Left ventricle myocardium superior (tissue), 1 donor: ENCODE measurements at places on chromosomes 13 and 19. TPM values are rescaled to one million over a fixed set of nuclear protein-coding genes. Genes with fewer than 3 reads are reported as not detected.

- DNase-seq, result no peak
Measured at GRCh38 chr19:19748249-19748938, 15.5 kb upstream of the ZNF14 start.

DNA sequence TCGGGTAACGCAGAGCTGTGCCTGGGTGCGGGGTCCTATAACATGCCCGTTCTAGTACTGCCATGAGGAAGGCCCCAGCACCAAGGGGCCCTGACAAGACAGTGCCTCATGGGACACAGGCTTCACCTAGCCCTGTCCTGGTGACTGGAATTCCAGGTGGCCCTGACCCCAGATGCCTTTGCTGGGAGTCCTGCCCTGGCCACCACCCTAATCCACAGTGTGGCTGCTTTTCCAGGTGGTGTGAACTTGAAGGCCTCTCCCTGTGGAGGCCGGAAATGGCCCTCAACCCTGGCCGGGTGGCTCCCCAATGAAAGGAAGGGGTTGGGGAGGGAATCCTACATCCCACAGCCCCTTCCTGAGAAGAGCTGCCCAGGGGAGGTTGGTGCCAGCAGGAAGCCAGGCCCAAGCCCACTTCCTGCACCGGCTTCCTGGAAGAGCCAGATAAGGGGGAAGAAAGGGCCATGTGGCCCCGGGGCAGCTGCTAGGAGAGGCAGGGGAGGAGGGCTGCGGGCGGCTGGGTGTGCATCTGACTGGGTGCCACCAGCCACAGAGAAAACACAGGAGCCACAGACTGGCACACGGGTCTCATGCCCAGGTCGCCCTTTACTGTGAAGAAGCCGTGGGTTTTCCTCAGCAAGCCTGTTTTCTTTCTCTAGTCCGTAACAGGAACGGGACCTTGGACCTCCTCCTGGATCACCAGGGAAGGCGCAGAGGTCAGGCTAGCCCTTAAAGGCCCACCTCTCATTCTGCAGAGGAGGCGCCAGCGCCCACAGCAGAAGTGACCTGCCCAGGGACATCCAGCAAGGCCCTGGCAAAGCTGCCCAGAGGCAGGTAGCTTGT lies 4.7 kb downstream of the LSM4 start:
- peak; percentile 70 for DNase-seq

GRCh38 chr19:46611776-46612175 lies 10.6 kb downstream of the CALM3 start:
- peak; percentile 25 for DNase-seq

GRCh38 chr19:39154629-39155100 lies 29.1 kb downstream of the PAK4 start:
- peak; percentile 21 for DNase-seq

GRCh38 chr13:46173656-46174055 lies 8.3 kb downstream of the LCP1 start:
- DNase-seq, result no peak

- no peak for DNase-seq
Measured at GRCh38 chr19:39906820-39907611, 27.4 kb downstream of the FCGBP start.

DNA sequence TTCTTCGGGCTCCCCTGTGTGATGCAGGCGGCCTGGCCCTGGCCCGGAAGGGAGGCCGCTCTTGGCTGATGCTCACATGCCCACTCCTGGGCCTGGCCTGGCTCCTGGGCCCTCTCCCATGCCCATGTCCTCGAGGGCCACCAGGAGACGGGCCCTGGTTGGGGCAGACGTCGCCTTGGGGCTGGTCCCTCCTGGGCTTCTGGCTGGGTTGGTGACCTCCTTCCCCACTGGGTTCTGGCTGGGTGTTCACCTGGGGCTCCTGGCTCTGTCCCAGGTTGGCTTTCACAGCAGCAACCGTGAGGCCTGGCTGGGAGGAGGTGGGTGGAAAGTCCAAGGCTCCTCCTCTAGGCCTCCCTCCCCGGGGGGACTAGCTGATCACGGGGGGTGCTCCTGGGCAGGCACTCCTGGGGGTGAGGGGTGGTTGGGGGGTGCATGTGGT lies 15.5 kb upstream of the SLC7A10 start:
- peak; percentile 20 for DNase-seq

DNA sequence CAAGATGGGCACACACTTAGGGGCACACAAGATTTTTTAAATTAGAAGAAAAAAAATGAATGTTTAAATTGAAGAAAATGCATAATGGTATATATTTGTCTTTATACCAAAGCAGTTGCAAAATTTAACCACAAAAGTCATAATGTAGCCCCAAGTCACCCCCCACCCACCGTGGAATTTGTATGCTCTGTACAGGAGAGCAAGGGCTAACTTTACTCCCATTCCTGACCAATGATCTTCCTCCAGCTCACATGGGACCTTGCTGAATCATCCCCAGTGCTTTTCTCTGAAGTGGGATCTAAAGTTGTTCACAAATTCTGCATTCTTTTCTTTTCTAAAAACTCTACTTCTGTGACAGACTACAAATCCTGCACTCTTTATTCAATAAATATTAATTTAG lies 597.0 kb downstream of the UQCRFS1 start:
- no peak for DNase-seq

The OR7G2 gene
- total RNA-seq, result not detected

DNA sequence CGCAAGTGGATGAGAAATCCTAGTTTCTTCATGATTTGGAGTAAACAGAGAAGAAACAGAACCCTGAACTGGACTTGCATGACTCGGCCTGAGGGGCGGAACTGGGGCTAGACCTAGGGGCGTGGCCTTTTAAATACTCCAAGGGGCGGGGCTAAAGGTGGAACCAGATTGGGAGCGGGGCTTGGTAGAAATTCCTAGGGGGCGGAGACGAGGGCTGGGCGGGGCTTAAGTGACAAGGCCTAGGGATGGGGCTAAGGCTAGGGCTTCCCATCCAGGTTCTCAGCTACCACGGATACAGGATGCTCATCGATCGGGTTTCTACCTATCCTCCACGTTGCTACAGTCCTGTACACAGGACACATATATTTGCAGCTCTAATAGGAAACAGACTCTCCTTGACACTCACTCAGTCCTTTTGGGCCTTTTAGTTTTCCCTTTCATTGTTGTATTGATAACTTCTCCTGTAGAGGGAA lies 372 bp upstream of the ZNF699 start:
- DNase-seq, result peak; percentile 93

DNA sequence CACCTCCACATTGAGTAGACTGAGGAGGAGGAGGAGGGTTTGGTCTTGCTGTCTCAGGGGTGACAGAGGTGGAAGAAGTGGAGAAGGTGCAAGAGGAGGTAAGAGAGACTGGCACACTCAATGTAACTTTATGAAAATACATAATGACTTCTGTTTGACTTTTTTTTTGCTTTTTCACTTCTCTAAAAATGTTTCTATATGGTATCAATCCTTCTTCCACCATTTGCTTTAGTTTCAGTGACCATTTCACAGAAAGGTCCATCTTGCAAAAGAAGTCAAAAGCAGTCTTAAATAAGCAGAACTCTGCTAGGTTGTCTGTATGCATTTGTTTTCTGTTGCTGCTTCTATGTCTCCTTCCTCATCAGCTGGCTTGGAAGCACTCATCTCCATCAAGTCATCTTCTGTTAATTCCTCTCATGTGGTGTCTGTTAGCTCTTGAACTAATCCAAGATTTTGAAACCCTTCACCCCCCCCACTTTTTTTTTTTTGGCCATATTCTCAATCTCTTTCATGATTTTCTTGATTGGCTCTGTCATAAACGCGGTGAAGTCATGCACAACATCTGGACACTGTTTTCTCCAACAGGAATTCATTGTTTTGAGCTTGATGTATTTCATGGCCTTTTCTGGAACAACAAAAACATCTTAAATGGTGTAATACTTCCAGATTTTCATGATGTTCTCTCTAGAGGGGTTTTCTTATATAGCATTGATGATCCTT lies 80.8 kb downstream of the KL start:
- DNase-seq, result no peak

DNA sequence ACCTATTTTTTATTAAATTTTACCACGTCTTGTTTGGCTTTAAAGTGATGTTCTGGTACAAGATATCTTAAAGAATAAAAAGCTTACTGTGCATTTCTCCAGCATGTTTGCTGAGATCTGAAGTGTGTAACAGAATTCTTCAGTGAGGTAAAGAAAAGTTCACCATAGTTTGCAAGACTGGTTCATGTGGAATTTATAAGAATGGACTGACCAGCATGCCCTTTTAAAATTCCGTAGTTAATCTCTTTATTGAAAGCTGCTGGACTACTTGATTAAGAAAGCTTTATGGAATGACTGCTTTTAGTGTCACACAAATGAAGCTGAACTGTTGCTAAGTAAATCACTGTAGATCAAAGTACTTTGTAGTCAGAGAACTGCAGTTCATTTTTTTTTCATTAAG lies 119.2 kb downstream of the GPC6 start:
- no peak for DNase-seq

DNA sequence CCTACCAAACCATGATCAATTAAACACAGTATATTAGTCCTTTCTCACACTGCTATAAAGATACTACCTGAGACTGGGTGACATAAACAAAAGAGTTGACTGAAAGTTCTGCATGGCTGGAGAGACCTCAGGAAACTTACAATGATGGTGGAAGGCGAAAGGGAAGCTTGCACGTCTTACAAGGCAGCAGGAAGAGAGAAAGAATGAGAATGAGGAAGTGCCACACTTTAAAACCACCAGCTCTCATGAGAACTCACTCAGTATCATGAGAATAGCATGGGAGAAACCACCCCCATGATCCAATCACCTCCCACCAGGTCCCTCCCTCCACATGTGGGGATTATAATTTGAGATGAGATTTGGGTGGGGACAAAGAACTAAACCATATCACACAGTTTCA lies 324.9 kb upstream of the ZNF507 start:
- no peak for DNase-seq

The DPF1 gene
- total RNA-seq, result 0.40 TPM

DNA sequence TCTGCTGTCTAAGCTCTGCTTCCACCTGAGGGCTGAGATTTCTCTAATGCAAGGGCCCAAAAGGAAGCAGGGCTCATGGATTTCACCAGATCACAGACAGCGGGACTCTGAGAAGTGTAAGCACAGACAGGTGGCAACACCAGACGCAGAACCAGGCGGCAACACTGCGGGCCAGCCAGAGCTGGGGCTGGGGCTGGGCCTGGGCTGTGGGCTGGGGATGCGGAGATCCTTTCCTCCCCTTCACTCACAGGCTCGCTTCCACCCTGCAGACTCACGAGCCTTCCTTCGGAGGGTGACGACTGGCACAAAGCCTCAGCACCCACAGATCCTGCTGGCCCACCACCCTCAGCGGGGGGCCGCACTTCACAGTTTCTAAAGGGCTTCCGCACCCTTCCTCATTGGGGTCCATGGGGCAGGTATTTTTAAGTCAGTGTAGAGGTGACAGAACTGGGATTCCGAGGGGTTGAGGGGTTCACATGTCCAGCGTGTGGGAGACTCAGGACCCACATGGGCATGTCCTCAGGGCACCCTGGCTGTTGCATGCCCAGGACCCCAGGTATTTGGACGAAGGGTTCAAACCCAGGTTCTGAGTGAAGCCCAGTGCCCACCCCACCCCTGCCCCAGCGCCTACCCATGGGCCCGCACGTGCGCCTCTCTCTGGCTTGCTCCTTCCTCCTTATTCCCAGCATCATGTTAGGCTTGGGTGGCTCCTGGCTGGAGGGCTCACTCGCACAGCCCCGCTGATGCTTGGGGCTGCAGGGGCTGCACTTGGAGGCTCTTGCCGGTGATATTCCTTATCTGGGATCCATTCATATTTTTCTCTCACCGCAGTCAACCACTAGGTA lies 137.3 kb upstream of the GPR12 start:
- no peak for DNase-seq

DNA sequence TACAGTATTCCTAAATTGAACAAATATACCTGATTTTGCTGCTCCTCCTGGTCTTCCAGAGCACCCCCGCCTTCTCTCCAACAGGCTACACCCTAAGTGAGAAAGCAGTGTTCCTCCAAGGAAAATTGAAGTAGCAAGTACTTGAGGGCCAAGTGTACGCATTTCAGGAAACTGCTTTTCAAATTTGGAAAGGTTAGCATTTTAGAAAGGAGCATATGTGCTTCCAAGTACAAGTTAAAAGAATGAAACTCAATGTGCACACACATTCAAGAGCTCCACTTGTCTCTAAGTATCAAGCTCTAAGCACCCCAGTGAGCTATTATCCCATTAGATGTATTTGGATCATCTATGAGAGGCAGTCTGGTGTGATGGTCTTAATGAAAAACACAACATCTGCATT lies 25.8 kb downstream of the LHFPL6 start:
- DNase-seq, result no peak

DNA sequence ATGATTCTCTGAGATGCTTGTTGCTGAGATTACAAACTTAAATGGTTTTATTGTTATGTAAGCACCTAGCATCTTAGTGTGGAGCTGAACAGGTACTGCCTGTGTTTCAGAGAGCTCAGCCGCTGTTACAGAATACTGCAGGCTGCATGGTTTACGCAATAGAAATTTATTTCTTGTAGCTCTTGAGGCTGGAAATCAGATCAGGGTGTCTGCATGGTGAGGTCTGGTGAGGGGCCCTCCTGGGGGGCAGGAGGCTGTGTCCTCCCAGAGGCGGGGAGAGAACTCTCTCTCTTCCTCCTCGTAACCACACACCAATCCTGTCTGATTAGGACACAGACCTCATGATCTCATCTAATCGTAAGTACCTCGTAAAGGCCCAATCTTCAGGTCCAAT lies 13.1 kb downstream of the ATP11A start:
- DNase-seq, result no peak

GRCh38 chr19:45768655-45768983 lies 433 bp downstream of the SIX5 start:
- peak; percentile 73 for DNase-seq

DNA sequence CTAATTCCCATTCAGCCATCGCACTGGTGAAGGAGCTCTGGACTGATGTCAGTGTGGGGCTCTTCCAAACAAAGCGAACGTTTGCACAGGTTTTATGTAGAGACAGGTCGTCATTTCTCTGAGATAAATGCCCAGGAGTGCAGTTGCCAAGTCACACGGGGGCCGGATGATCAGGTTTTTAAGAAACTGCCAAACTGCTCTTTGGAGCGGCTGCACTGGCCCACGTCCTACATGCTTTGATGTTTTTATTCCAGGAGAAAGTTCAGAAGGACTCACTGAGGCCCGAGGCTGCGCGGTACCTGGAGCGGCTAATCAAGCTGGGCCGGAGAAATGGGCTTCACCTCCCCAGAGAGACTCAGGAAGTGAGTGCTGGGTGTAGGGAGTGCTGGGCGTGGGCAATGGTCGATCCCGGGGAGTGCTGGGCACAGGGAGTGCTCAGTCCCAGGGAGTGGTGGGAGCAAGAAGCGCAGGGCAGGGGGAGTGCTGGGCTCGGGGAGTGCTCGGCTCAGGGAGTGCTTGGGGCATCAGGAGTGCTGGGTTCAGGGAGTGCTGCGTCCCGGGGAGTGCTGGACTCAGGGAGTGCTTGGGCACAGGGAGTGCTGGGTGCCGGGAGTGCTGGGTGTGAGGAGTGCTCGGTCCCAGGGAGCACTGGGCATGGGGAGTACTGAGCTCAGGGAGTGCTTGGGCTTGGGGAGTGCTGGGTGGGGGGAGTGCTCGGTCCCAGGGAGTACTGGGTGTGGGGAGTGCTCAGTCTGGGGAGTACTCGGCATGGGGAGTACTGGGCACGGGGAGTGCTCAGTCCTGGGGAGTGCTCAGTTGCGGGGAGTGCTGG lies 10.7 kb downstream of the THOP1 start:
- DNase-seq, result no peak

GRCh38 chr13:37446503-37446902 lies 152.1 kb downstream of the POSTN start:
- DNase-seq, result no peak

The FAM216B gene
- total RNA-seq, result 4.4 TPM

- DNase-seq, result no peak
Measured at GRCh38 chr13:36142735-36143134, 11.6 kb upstream of the DCLK1 start.

The ACP5 gene
- total RNA-seq, result 2.5 TPM

The LILRB1 gene
- 2.2 TPM for total RNA-seq
